ENCODE measurements at places on chromosomes 2 and 18.

DNA sequence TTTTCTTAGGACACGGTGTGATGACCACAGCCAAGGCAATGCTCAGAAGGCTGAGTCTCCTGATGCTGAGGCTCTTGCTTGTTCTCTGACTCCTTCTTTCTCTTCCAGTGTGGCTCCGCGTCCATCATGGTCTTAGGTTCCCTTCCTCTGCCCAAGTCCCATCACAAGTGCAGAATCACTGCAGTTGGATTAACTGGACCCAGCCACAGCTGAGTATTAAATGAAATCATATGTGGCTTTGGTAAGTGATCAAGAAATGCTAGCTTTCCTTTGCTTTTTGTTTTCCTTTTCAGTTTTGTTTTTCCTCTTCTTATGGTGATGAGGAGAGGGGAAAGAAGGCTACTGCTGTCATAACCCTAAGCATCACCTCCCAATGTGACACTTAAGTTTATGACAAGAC lies 375.8 kb downstream of the INSIG2 start:
- no peak for DNase-seq

DNA sequence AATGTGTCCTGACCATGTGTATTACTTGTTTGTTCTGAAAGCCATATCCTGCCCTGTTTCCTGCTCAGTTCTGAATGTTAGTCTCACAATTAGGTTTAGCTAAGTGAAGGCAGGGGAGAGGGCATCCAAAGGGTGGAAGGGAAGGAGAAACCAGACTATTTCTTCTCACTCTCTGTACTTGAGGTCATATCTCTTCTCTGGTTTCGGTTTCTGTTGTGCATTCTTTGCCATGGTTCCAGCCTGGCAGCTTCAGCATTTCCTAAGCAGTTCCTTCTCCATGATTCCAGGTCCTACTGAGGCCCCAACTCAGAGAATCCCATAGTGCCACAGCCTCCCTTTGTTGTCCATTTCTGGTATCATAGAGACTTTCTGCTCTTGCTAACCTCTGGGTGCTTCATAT lies 40.3 kb upstream of the HNMT start:
- DNase-seq: no peak

- DNase-seq: no peak
Measured at GRCh38 chr2:64336171-64336570, 117.8 kb upstream of the LGALSL start.

GRCh38 chr2:16642088-16642487 lies 23.5 kb downstream of the CYRIA start:
- no peak for DNase-seq

- no peak for DNase-seq
Measured at GRCh38 chr2:43898134-43898837, 59.5 kb downstream of the ABCG8 start.

DNA sequence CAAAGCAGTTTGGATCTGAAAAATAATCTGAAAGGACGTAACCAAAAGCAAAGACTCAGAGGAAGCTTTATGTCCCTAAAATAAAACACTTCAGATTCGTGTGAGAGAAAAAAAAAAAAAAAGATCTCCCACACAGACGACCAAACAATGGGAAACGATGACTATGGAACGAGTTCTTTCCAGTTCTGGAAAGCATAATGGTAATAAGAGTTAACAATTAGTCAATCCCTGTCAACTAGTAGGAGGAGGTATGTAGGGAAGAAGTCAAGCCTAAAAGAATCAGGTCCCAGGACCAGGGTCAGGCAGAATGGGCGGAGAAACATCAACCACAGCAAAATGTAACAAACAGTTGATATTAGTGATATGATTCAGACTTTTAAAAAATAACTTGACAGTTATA lies 170.3 kb upstream of the SETBP1 start:
- DNase-seq: no peak

GRCh38 chr2:241041589-241042158 lies 43.3 kb downstream of the SNED1 start:
- peak; percentile 26 for DNase-seq

- DNase-seq: no peak
Measured at GRCh38 chr2:234650911-234651310, 154.0 kb upstream of the ARL4C start.

- DNase-seq: no peak
Measured at GRCh38 chr2:70473101-70473722, 80.4 kb downstream of the TGFA start.

DNA sequence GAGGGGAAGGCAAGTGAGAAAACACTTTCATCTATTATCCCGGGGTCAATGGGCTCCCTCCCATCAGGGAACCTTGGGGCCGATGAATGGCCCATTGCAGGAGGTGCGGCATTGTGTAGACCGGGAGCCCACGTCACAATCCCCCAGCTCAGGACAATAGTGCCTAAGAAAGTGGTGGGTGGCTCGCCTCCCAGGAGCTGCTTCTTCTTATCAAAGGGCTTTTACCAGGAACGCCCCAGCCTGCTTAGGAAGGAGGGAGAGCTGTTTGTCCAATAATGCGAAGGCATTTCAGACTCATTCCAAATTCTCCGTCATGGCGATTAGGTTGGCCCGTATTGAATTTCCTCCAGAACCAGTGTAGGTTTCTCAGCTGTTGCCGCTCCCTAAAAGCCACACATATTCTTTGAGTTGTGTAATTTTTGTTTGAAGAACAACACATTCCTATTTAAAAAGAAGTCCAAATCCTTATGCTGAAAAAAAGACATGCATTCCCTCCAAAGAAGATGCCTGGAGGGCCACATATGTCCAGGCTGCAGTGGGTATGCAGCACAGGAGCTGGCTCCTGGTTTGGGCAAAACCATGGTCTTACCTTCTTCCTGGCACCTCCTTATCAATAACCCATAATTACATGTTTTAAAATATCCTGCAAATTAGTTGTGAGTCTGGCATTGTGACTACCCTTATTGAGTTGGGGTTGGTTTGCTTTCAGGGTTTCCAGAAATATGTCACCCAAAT lies 264.7 kb downstream of the MYCN start:
- DNase-seq: no peak

DNA sequence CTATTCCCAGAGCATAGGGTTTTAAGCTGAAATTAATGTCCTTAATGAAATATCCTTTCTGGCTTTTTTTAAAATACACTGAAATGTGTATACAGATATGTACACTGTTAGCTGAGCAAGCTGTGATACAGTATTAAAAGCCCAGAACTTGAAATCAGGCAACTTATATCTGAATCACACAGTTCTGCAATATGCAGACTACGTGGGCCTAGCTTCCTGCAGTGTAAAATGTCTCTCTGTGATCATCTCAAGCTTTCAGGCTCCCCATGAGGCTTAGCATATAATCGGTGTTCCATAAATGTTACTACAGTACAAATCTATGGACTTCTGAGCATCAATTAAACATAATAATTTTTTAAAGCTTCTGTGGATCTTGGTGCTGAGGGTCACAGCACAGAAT lies 8.2 kb downstream of the FBXO15 start:
- no peak for DNase-seq

DNA sequence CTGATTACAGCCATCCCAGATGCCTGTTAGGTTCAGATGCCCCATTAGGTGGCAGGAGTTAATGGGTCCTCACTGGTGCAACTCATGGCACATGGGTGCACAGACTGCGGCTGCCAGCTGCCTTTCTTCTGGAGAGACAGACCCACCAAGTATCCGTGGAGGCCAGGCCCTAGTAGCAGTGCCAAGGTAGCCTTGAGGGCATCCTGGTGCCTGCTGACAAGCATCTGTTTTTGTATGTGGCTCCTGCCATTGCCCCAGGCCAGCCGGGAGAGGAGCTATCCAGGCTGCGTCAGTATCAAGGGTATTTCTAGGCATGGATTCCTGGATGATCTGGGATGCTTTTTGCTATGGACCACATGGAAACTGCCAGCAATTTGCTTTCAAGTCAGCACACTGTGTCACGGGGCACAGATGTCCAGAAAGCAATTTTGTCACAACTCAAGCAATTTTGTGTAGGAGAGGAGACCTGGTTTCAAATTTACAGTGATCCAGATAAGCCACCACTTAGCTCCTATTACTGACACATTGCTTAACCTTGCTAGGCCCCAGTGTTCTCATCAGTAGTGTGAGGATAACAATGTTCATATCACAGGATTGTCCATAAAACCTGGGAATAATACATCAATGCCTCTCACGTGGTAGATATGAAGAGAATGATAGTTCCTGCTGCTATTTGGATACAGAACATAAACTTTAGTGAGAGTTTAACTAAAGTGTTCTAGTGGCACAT lies 815.1 kb upstream of the RAB6C start:
- no peak for DNase-seq

DNA sequence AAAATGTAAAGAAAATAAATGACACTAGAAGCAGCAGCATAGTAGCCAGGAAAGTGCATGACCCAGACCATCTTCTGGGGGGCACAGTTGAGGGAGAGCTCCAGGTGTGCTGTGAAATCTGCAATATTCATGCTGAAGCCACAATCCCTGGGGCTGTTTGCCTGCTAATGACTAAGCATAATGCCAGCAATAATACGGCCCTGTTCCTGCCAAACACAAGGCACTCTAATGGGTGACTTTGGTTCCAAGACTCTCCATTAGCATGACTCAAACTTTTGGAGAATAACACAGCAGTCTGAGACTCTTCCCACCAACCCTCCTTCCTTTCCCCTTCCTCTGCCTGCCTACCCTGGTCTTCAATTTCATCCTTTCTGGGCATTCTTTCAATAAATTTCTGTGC lies 77.9 kb upstream of the DOCK10 start:
- DNase-seq: no peak

- no peak for DNase-seq
Measured at GRCh38 chr2:14423145-14423906, 209.2 kb upstream of the LRATD1 start.

GRCh38 chr2:224158831-224159230 lies 119.7 kb upstream of the SERPINE2 start:
- DNase-seq: no peak

- no peak for DNase-seq
Measured at GRCh38 chr2:207749873-207750272, 19.8 kb downstream of the FZD5 start.

GRCh38 chr2:219630770-219631405 lies 3.5 kb downstream of the SLC4A3 start:
- DNase-seq: no peak

GRCh38 chr18:61597316-61597715 lies 264.1 kb downstream of the CDH20 start:
- no peak for DNase-seq

- DNase-seq: no peak
Measured at GRCh38 chr18:59810735-59811520, 88.9 kb upstream of the PMAIP1 start.

DNA sequence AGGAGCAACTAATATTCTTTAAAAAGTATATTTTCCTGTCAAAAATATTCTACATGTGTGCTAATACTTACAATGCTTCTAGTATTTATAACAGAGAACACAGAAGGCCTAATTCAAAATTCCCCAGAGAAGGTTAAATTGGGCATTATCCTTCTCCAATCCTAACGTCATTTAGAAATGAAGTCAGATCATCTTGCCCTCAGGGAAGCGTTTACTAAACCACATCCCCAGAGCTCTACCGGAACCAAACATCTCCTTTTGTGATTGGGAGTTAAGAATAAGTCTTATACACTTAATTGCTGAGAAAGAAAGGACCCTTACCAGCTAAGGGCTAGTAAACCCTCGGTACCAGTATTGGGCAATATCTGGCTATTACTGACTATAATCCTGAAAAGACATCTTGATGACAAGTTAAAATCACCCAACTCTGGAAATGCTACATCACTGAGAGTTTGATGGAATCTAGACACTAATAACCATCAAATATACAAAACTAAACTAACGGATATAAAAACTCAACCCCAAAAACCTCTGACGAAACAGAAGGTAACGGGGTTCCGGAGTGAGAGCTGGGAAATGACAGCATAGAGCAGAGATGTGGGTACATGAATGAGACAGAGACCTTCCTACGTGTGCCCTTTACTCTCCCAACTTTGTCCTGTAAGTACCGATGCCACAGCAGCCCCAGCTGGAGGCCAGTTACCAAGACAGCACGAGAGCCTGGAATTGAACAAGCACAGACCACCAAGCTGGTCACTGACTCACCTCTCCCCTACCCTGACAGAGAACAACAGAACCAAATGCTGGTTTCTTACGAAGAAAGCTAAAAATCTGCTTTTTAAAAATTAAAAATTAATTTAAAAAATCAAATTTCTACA lies 35.0 kb downstream of the WDSUB1 start:
- DNase-seq: no peak

- no peak for DNase-seq
Measured at GRCh38 chr2:19652811-19653210, 249.0 kb downstream of the TTC32 start.

DNA sequence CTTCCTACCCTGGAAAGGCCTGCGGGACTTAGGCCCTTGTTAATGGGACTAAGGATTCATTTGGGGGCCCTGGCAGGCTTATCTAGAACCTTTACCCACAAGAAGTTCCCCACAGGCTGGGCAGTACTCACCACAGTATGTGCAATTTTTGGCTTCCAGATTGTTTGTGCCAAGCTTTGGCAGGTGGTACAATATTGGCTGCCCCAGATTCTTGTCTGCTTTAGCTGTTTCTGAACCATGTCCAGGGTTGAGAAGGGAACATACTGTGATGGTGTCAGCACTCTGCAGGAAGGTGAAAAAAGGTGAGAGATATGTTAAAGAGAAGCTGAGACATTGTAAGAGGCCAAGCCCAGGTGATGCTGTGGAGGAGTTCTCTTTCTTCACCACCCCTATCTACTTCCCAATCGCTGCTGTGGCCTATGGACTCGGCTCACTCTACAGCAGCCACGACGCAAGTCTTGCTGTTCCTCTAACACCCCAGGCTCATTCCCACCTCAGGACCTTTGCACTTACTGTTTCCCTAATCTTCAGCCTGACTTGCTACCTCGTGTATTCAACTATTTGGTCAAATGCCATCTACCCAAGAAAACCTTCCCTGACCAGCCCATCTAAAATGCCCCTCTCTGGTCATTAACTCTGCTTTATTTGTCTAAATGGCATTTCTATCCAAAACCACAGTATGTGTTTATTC lies 9.2 kb downstream of the SLC4A5 start:
- no peak for DNase-seq

GRCh38 chr2:175811971-175812370 lies 190.1 kb downstream of the LNPK start:
- DNase-seq: no peak

DNA sequence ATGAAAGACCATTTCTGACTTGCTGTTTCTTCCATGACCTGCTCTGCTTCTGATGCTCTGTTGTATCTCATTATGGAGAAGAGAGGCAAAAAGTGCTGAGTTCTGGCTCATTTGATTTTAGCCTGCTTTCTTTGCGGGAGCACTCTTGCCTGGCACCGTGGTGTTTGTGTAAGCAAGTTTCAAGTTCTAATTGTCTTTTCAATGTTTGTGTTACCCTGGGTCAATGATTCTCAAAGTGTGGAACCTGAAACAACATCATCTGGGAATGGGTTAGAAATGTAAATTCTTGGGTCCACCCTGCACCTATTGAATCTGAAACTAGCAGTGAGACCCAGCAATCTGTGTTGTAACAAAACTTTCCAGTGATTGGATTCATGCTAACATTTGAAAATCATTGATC lies 85.5 kb upstream of the STON1 start:
- no peak for DNase-seq

GRCh38 chr2:219663116-219663762 lies 35.8 kb downstream of the SLC4A3 start:
- DNase-seq: no peak
